ENCODE measurements at places on chromosomes 2 and 18.

- no peak for DNase-seq
Observed at GRCh38 chr18:46953195-46953594, 35.8 kb downstream of the KATNAL2 start.

GRCh38 chr2:38308821-38309220, 68.3 kb downstream of the ATL2 start:
- DNase-seq: no peak

DNA sequence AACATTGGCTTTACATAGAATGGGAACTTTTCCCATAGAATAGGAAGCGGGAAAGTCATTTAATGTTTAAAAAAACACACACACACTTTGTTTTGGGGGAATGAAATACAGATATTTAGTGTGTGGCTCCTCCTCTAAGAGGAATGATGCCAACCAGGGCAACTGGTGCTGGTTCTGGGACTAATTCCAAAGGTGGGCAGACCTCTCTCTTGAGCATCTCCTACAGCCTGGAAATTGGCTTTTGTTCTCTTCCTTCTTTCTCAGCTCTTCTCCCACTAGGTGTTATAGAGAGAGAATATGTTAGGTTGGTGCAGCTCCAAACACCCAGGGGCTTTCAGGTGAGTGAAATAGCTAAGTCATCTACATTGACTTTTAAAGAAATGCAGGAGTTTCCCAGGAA, 190.1 kb downstream of the RAD51AP2 start:
- no peak for DNase-seq

- no peak for DNase-seq
Observed at GRCh38 chr2:29372185-29372584, 257.0 kb downstream of the CLIP4 start.

- DNase-seq: no peak
Observed at GRCh38 chr2:232587512-232587911, 37.0 kb downstream of the EIF4E2 start.

GRCh38 chr2:230129343-230129742, 60.6 kb upstream of the SLC16A14 start:
- DNase-seq: peak; percentile 36

GRCh38 chr2:70789304-70790135, 923 bp downstream of the FIGLA start:
- peak; percentile 82 for DNase-seq

GRCh38 chr2:24613154-24613814, 122.2 kb downstream of the NCOA1 start:
- peak; percentile 82 for DNase-seq
